ENCODE measurements at places on chromosomes 4 and X.

DNA sequence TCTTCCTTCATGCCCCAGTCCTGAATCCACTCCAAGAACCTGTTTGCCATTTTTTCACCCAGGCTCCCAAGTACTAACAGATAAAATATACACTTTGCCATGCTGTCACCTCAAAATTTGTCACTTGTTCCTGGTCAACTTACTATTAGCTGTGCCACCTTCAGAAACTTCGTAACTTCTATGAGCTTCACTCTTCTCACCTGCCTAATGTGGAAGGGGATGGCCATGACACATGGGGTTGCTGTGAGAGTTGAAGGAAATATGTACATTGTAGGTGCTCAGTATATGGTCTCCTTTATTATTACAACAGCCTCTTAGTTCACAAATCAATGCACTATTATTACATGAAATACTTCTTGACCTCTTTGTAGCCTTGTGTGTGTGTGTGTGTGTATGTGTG lies 10.4 kb downstream of the TMSB4X start:
- no peak for DNase-seq

- peak; percentile 41 for DNase-seq
Observed at GRCh38 chr4:6916587-6917460, 7.2 kb downstream of the TBC1D14 start.

DNA sequence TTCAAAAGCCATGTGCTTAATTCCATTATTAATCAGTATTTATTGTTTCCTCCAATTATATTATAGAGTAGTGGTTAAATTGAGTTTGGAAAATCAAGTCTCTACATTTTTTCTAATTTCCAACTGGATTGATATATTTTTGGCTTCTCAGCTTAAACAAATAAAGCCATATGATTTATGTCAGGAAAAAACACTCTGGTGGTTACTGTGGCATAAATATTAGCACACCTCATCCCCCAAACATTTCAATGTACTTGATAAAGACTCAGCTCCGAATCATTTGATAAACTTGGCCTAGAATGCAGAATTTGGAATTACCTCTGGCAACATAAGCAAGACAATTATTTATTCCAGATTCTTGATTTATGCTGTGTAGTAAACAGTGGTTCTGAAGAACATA lies 2313.8 kb downstream of the ARAP2 start:
- DNase-seq = no peak

DNA sequence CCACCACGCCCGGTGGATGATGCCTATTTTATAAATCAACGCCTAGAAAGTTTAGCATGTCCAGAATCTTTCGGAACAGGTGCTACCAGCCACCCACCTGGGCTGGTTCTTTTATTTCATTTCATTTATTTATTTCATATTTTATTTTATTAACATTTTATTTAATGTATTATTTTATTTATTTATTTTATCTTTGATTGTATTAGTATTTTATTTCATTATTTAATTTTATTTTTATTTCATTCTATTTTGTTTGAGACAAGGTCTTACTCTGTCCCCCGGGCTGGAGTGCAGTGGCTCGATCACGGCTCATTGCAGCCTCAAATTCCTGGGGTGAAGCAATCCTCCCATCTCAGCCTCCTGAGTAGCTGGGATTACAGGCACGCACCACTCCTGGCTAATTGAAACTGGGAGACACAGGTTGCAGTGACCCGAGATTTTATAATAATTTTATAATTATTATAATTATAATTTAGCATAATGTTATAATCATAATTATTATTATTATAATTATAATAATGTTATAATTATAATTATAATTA lies 187.2 kb downstream of the SHOX start:
- no peak for DNase-seq

DNA sequence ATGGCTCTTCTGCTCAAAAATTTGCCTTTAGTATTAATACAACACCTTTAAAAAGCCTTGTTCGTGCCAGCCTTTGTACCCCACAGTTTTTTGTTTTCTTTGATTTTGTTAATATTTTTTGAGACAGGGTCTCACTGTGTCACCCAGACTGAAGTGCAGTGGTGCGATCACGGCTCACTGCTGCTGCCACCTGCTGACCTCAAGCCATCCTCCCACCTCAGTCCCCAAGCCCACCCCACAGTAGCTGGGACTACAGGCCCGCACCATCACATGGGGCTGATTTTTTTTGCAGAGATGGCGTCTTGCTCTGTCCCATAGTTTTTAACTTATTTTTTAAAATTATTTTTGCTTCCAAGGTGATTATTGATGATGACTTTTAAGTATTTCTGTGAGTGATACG lies 134.0 kb downstream of the HTR2C start:
- peak; percentile 41 for DNase-seq

DNA sequence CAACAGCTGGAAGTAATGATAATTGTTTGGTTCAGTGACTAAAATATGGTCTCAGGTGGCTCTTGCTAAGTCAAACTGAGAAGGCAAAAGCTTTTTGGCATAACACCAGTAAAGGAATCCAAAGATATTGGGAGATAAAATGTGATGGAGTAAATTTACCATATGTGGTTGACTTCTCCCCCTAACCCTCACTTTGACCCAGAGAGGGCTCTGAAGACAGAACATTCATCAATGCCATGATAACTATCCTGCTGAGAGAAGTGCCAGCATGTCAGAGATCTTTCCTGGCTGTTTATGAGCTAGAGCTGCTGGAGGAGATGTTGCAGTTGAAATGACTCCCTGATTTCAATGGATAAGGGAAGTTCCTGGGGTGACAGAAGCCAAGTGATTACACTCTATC lies 213.4 kb downstream of the SPCS3 start:
- no peak for DNase-seq

- no peak for DNase-seq
Observed at GRCh38 chr4:12446657-12447185, 1018.0 kb upstream of the HS3ST1 start.

DNA sequence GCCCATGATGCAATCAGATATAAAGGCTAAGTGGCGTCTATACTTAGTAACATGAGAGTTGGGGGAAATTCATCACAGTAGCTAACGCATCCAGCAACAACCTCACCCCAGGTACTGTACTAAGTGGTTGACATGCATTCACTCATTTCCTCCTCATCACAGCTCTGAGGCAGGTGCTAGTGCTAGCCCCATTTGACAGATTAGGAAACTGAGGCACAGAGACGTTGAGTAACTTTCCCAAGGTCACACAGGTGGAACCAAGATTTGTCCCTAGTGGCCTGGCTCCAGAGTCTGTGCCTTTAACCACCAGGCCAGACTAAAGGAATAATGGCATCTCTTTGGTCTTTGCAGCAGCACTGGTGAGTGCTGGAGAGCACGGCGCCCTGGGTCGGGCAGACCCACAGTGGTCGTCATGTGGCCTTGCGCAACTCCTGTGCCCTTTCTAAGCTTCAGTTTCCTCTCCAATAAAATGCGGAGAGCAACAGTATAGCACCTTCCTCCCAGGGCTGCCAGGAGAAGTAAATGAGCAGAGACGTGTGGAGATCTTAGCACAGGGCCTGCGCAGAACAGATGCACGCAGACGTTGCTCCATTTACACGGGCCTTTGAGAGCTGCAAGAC lies 186.4 kb downstream of the BCOR start:
- no peak for DNase-seq

DNA sequence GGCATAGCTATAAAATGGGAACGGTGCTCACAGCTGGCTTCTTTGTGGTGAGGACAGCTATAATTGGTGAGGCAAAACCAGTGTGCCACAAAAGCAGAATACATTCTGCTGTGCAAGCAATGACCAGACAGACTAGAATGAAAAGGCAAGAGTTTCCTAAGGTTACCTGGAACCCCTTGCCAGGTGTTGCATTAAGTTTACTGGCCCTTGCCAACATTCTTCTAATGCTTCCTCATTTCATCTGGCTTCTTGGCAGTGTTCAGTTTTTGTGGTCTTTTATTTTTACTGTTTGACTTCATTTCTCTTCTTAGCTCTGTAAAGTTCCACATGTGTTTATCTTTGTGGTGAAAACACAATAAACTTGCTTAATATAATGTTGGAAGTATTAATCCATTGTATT lies 131.4 kb downstream of the PTTG2 start:
- DNase-seq = no peak

DNA sequence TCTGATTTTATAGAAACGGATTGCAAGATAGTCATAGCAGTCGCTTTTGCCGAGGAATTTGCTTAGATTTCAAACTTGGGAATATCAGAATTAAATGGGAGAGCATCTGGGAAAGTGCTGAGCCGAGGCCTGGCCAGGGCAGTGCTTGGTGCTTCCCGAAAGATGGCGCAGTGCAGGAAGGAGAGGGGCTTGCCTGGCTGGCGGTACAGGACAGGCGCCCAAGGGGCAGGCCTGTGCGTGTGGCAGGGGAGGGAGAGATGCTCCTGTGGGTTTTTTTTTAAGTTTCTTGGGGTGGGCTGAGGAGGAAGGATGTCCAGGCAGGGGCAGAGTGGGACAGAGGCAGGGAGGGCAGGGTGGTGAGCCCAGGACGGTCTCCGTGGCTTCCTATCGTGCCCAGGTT lies 241.1 kb downstream of the AFAP1 start:
- no peak for DNase-seq

GRCh38 chr4:187125062-187125461 lies 401.4 kb upstream of the FAT1 start:
- no peak for DNase-seq

DNA sequence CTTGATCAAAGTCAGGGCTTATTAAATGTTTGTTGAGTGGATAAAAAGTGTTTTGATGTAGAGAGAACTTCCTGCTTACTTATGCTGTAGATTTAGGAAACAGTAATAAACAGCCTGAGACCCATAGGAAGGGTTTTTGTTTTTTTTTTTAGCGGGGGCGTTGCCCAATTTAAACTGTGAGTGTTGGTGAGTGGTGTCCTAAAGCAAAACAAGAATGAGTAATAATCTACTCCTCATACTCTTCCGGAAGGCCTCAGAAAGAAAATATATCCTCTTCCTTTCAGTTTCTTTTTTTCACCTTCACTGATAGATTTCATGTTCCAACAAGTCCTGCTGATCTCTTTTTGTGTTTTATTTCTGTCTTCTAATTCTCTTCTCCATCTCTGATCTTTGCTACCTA lies 104.4 kb upstream of the SCML1 start:
- no peak for DNase-seq

DNA sequence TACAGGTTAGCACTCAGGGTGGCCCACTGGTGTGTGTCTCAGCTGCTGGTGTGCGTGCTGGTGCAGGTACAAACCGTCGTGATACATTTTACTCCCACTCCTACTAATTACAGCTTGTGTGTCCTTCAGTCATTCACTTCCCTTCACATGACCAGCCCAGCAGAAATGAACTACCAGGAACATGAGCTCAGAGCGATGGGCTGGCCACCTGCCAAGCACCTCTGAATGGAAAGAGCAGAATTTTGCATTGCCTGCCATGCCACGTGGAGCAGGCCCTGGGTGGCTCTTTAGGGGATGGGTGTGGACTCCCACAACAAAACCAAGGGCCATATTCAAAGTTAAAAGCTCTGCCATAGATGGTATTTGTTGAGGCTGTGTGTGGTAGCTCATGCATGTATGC lies 58.9 kb upstream of the PGM2 start:
- no peak for DNase-seq

DNA sequence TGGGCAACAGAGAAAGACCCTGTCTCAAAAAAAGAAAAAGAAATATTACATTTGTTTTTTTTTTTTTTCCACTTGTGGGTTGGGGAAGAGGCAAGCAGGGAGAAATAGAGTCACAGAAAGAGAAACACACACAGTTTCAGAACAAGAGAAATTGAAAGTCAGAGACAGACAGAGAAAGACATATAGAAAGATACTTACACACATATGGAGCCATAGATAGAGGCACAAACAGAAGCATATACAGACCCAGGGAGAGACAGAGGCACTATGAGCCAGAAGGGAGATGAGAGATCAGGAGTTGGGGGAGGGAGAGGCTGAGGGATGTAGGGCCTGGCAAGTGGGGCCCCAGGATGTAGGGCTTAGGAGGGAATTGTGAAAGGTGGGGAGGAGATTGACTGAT lies 55.2 kb upstream of the GIMD1 start:
- no peak for DNase-seq

DNA sequence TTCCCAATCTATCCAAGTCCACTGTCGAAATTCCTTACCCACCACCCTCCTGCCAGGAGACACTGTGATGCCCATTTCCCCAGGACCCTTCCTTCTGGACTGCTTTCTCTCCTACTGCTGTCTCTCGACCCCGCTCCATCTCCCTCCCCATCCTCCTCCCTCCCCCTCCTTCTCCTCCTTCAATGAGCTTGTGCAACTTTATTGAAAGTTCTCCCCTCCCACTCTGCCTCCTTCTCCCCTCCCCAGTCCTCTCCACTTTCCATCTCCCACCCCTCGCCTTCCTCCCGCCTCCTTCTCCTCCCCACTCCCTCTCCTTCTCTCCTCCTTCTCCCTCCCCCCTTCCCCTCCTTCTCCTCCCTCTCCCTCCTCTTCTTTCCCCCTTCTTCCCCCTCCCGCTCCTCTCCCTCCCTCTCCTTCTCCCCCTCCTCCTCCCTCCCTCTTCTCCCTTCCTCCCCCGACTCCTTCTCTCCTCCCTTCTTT lies 116.6 kb upstream of the FAT1 start:
- DNase-seq = no peak

DNA sequence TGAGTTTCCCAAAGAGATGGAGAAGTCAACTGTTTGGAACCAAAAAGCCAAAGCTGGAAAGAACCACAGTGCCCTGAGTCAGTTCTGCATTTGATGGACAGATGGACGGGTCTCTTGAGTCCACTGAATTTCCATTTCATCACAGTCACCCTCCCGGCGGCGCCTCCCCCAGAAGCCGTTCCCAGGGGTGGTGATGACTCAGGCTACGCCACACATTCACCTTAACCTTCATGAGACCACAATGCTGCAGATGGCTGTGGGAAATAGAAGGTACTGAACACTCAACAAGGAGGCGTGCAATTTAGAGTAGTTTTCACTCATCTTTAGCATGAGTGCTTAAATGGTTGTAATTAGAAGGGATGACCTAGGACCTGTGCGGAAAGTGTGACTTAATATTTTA lies 61.3 kb downstream of the STOX2 start:
- DNase-seq = no peak

DNA sequence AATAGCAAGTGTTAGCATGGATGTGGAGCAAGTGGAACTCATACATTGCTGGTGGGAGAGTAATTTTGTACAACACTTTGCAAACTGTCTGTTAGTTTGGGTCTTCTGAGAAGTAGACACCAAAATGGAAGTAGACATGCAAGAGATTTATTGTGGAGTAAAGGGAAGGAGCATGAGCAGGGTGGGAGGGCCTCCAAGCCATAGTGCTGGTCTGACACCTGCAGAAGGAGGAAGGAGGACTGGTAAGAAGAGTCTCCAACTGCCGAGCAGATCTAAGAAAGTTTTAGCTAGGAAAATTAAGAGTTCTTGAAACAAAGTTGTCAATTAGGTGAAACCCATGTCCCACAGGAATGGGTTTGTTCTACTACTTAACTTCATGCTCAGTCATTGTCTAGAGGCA lies 64.0 kb upstream of the DDIT4L start:
- no peak for DNase-seq

DNA sequence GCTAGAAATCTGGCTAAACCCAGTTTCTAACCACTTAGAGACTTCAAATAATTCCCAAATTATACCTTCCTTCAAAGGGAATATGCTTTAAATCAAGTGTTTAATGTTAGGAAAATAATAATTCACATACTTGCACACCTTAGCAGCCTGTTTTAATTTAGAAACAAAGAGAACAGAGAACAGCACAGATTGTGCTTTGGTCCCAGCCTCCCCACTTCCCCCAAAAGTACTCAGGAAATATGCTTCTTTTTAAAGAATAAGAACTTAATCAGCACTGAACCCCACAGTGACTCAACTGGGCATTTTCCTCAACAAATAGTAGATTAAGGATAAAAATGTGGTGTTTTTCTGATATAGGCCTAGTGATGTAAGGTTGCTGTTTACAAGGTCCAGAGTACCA lies 295.8 kb downstream of the GBA3 start:
- DNase-seq = no peak

- no peak for DNase-seq
Observed at GRCh38 chr4:172975651-172976229, 192.9 kb upstream of the GALNT7 start.

- DNase-seq = no peak
Observed at GRCh38 chr4:161132715-161133425, 1030.9 kb downstream of the FSTL5 start.
